ENCODE measurements at places on chromosomes 4 and X. TPM values are rescaled to one million over a fixed set of nuclear protein-coding genes. Genes with fewer than 3 reads are reported as not detected.

The HSFX1 gene
- total RNA-seq: not detected

- DNase-seq: no peak
These were observed 28.6 kb upstream of the TMEM154 start for GRCh38 chr4:152708361-152708760.

GRCh38 chr4:7596918-7597606 lies 162.3 kb upstream of the PSAPL1 start:
- DNase-seq: no peak

DNA sequence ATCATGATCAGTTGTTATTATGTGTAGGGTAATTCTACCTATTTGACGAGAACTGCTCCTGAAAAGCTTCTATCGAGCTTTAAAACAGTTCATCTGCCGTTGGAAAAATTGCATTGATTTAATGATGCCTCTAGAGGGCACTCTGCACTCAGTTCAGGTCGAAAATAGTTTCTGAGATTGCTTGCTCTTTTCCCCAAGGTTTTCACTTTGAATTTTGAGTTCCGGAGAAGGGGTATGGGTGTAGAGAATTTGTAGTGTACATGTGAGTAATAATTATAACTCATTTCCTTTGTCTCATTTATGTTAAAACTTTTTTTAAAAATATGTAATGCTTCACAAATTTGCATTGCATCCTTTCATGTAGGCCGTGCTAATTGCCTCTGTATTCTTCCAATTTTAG lies 28.4 kb upstream of the TNIP3 start:
- no peak for DNase-seq
